ENCODE measurements at places on chromosomes 13 and 19.

DNA sequence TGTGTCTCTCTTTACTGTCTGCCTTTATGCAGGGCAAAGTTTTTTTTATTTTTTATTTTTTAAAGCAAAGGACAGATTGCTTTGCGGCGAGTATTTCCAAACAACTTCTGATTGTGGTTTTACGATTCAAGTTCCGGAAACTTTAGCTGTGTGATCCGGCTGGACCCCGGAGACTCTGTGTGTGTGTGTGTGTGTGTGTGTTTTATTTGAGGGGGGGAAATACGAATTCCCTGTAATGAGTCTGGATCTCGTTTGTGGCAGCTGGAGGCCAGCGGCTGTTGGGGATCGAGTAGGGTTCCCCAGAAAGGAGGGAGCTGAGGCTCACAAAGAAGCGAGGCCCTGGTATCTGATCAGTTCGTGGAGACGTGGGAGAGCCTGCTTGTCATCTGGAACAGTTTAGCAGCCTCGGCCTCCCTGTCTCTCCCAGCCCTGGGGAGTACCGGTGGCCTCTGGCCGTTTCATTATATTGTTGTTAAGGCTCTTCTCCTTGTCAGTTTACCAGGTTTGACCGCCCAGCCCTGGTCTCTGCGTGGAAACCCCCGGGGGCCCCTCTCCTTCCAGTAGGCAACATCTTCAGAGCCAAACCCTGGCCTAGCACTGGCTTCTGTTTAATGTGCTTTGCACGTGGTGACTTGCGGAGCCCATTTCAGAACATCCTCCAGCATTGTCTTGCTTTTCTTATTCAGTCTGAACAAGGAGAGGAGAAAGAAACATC lies 1.3 kb downstream of the FARP1 start:
- peak; percentile 47 for DNase-seq

DNA sequence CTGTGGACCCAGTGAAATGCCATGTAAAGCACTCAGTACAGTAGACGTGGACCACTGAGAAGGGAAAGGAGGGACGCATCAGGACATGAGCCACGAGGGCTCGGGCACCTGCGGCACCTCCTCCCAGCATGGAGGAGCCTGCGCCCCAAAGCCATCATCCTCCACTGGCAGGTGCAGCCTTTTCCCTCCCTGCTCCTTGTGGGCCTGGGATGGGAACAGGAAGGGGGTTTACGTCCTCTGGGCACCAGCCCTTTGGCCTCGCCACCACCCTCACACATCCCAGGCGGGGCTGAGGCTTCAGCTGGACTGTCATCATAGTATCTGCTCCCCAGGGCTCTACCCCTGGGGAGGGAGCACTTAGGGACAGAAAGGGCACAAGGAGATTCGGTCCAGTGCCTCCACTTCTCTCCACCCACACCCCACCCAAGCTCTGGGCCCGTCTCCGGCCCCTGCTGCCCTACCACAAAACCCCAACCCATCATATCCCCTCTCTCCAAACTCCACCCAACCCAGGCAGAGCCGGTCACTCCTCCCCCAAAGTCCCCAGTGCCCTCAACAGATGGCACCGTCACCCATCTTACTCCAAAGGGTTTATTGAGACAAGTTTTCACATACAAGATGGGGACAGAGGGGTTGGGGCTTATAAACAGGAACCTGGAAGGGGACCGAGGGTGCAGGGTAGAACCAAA lies 2.2 kb upstream of the PRKD2 start:
- DNase-seq, result peak; percentile 76

DNA sequence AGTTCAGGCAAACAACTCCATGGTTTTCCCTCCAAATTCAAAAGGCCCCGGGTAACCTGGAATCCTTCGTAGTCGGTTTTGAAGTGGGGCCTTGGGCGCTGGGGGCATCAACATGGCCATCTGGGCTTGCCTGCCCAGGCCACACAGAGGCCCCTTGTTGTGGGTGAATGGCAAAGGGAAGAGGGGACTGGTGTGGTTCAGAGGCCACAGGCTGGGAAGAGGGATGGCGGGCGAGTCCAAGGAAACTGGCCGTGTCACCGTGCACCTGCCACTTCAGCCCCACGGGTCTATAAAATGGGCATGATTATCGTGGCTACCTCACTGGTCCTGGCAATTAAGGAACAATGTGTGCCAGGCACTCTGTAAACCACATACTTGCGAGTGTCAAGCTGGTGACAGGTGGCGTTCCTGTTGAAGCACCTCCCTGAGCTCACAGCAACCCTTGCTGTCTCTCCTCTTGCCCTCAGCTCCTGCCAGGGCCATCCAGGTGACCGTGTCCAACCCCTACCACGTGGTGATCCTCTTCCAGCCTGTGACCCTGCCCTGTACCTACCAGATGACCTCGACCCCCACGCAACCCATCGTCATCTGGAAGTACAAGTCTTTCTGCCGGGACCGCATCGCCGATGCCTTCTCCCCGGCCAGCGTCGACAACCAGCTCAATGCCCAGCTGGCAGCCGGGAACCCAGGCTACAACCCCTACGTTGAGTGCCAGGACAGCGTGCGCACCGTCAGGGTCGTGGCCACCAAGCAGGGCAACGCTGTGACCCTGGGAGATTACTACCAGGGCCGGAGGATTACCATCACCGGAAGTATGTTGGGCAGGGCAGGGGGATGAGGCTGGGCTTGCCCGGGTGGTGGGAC lies 1.3 kb downstream of the LSR start:
- no peak for DNase-seq

GRCh38 chr13:28494778-28495537 lies at the start of gene FLT1:
Gene FLT1 (minus strand): TSS chr13:28495128. CDS start chr13:28494843, 285 bp downstream.
- peak; percentile 72 for DNase-seq

- DNase-seq, result no peak
Measured at GRCh38 chr19:17409990-17410389, 4.6 kb upstream of the BST2 start.

GRCh38 chr13:107367258-107367657 lies 799.3 kb upstream of the ARGLU1 start:
- no peak for DNase-seq
